ENCODE measurements at places on chromosomes 13 and 19. TPM values are rescaled to one million over a fixed set of nuclear protein-coding genes. Genes with fewer than 3 reads are reported as not detected.

PODNL1 gene
- total RNA-seq: not detected

ZNF433 gene
- total RNA-seq: 7.8 TPM

PCSK4 gene
- total RNA-seq: 5.7 TPM

ERFL gene
- total RNA-seq: 0.11 TPM

GRCh38 chr13:112952759-112953551 lies 16.1 kb upstream of the MCF2L start:
- no peaks in the 10 kb centered on the region for H3K36me3 ChIP-seq
- peaks cover 2% of the 10 kb centered on the region for H3K4me1 ChIP-seq
- DNase-seq: no peak
- no peak overlapping the region for H3K27ac ChIP-seq

DNA sequence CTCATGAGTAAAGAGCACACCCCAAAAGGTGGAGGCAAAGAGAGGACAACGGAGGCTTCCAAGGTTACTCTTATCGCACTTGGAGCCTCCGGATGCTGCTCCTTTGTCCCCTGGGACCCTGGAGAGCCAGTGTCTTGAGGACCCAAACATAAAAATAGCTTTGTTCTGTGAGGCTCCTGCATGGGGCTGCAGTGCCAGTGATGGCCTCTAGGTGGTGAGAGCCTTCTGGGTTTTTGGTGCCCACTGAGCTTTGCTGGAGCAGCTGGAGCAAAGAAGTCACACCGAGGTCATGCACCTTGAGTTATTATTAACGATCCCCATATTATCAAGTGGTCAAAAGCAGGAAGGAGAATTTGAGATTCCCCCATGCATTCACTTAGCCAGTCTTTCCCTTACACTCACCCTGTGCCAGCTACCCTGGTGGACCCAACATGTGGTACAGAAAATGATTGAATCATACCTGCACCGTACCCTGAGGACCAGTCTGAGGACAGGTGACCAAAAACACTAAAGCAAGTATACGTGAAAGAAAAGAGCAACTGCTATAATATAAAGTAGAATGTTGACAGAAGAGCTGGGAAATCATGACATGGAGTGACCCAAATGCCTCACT lies 41.5 kb downstream of the ZNF682 start:
- H3K4me1 ChIP-seq: no peaks in the 10 kb centered on the region
- H3K27ac ChIP-seq: no peak overlapping the region
- no peaks in the 10 kb centered on the region for H3K36me3 ChIP-seq

DNA sequence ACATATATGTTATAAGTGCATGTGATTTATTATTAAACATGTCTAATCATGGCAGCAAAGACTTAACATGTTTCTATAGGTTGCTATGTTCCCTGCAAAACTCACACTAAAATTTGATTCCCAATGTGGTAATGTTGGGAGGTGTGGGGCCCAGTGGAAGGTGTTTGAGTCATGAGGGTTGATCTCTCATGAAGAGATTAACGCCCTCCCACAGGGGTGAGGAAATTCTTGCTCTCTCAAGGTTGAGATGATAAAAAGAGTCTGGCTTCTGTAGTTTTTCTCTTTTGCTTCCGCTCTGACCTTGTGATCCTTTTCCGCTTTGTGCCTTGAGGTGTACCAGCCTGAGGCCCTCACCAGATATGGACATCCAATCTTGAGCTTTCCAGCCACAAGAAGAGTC lies 737.5 kb upstream of the SLITRK5 start:
- no peaks in the 10 kb centered on the region for H3K36me3 ChIP-seq
- DNase-seq: no peak
- H3K27me3 ChIP-seq: no peaks in the 10 kb centered on the region
- H3K4me3 ChIP-seq: no peak overlapping the region

GRCh38 chr13:23685416-23685815 lies 115.2 kb downstream of the TNFRSF19 start:
- no peak for DNase-seq
- no peak overlapping the region for H3K27ac ChIP-seq
- H3K4me3 ChIP-seq: no peak overlapping the region
- H3K36me3 ChIP-seq: no peaks in the 10 kb centered on the region
- H3K4me1 ChIP-seq: 0 out of 2 replicates have a peak, but pooled peaks cover 8% of the 10 kb centered on the region

GRCh38 chr19:48674216-48674809 lies 1.5 kb upstream of the NTN5 start:
- no peak overlapping the region for H3K27ac ChIP-seq
- H3K27me3 ChIP-seq: no peaks in the 10 kb centered on the region
- H3K36me3 ChIP-seq: no peaks in the 10 kb centered on the region
- H3K4me3 ChIP-seq: no peak overlapping the region

DNA sequence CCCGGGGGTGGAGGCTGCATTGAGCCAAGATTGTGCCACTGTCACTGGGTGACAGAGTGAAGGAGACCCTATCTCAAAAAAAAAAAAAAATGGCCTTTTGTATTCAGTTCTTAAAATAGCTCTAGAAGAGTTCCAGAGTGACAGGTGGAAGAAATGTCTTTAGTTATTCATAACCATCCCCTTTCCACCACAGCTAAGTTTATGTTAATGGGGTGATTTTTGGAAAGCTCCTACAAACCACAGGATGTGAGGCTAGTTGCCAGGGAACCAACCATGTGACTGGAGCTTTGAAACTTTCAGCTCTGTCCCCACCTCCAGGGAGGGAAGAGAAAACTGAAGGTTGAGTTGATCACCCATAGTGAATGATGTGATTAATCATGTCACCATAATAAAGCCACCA lies 6.9 kb downstream of the ZNF490 start:
- no peaks in the 10 kb centered on the region for H3K27me3 ChIP-seq
- no peak overlapping the region for H3K27ac ChIP-seq
- H3K4me3 ChIP-seq: no peak overlapping the region
- DNase-seq: no peak

All from PC-3 (cell line).